ENCODE measurements at places on chromosomes 11 and 22.

- no peak for DNase-seq
Measured at GRCh38 chr11:45161252-45162063, 15.0 kb downstream of the PRDM11 start.

DNA sequence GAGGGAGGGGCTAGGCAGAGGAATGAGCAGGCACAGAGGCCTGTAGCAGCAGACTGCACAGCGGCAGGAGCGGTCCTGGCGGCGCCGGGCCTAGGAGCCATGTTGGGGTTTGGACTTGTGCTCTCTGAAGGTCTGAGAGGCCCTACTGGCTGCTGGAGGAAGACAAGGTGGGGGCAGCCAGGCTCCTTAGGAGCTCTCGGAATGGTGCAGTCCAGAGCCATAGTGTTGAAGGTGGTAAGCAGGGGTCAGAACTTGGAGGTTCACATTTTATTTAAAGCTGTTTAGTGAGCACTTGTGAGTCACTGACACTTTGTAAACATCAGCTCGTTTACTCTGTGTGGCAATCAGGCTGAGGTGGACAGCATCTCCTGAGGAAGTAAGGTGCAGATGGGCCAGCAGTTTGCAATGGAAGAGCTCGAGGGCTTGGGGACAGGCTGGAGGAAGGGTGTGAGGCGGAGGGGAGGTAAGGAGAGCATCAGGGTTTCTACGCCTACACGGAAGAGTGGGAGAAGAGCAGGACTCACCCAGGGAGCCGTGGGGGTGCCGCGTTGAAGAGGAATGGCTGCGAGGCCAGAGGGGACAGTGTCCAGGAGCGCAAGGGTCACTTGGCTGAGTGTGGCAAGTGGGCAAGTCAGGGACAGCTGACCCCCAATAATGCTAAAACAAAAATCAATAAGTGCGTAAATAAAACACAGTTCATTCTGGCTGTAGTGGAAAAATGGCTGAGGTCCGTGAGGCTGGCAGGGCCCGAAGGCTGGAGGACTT, 10.0 kb upstream of the TMEM191C start:
- no peak for DNase-seq

DNA sequence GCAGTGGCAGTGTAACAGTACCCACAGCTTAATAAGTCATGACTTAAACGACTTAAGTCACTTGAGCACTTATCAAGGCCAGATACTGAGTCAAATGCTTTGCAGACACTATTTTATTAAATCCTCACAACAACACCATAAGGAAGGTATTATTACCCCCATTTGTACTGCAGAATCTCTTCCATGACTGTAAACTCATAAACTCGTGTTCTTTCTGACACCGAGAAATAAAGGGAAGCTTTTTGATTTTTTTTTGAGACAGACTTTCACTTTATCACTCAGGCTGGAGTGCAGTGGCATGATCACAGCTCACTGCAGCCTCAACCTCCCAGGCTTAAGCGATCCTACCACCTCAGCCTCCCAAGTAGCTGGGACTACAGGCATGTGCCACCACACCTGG, 103.8 kb downstream of the ABTB2 start:
- no peak for DNase-seq

GRCh38 chr11:41498726-41499125, 39.3 kb upstream of the LRRC4C start:
- no peak for DNase-seq

- no peak for DNase-seq
Measured at GRCh38 chr11:57432714-57433163, 5.8 kb upstream of the SLC43A3 start.

DNA sequence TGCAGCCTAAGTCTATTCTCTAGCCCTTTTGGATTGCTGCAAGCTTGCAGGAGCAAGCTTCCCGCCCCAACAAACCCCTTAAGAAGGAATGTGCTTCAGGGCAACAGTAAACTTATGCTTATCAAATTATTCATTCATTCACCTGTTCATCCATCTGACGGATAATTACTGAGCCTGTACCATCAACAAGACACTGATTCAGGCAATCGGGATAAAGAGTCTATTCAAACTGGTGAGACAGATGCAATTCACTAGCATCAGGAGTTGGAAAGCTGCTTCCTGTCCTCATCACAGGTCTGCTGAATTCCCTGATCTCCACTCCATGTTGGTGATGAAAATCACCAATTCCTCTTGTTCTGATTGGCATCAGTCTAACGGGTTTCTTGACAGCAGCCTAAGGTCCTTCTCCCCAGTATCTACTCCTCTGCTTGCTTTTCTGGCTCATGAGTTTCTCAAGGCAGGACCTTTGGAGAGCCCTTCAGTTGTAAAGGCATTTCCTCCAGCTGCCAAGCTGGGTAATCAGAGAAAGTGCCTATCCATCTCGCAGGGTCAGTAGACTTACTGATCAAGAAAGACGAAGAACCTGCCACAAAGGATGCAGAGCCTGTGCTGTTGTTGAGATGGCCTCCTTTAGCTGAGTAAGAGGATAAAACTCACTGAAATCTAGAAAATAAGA, 429.0 kb upstream of the SYN3 start:
- no peak for DNase-seq

DNA sequence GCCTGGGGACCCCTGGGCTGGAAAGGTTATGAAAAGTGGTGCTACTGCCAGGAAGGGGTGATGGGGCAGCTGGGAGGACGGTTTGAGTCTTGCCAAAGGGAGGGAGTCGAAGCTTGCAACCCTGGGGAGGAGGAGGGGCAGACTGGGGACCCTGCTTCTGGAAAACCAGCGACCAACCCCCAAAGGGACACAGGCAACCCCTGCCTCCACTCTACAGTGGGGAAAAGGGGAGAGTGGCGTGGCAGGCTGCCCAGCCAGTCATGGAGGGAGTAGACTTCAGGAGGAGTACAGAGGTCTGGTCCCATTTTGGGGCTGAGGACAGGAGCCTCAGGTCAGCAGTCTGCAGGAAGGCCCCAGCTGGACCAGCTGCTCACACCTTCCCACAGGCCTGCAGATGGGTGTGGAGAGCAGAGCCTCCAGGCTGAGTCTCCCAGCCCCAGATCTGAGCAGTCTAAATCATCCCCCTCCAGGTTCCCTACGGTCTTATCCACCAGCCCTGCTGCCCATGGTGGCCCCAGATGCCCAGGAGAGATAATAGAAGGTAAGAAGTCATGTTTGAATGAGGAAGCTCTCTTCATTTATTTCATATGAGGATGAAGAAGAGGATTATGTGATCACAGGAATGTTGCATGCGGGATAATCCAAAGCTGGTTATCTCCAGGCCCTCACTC, 3.3 kb downstream of the DDT start:
- DNase-seq, result no peak

DNA sequence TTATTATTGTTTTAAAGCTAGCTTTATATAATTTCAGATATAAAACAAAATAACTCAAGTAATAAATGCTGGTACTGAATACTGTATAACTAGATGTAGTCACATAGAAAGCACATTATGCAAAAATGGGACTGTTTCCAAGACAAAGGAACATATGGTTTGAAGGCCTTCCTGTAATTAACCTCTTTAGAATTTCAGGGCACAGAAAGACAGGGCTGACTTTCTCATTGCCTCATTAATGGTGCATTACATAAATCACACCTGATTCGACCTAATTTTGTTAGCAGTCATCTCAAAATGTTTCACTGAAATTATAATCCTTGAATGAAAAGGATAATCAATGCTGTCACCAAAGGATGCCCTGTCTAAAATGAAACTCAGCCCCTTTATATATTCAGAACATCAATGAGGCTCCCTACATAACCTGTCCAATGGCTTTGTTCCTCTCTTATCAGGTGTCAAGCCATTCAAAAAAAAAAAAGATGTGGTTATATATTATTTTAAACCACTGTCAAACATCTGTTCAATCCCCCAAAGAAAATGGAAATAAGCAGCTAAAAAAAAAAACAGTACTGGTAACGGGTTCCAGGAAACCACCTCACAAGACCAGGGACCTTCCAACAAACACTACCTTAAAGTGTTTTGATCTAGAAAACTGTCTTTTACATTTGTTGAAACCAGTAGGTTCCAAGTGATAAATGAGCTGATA, 77.4 kb downstream of the FAM168A start:
- DNase-seq, result no peak

DNA sequence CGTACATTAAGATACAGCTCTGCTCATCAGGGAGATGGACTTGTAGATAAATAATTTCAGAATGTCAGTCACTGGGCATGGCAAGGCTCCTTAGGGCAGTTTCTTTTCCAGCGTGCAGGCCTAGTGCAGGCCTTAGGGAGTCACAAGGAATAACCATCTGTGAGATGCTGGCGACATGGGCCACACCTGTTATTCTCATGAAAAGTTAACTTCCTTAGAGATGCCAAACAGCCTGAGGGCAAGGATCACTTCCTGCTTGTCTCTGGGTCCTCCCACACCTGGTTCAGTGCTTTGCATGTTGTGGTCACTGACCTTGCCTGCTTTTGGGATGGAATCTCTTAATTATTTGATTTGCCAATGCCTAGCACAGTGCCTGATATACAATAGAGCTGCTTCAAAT, 70.6 kb downstream of the ST3GAL4 start:
- DNase-seq, result no peak

DNA sequence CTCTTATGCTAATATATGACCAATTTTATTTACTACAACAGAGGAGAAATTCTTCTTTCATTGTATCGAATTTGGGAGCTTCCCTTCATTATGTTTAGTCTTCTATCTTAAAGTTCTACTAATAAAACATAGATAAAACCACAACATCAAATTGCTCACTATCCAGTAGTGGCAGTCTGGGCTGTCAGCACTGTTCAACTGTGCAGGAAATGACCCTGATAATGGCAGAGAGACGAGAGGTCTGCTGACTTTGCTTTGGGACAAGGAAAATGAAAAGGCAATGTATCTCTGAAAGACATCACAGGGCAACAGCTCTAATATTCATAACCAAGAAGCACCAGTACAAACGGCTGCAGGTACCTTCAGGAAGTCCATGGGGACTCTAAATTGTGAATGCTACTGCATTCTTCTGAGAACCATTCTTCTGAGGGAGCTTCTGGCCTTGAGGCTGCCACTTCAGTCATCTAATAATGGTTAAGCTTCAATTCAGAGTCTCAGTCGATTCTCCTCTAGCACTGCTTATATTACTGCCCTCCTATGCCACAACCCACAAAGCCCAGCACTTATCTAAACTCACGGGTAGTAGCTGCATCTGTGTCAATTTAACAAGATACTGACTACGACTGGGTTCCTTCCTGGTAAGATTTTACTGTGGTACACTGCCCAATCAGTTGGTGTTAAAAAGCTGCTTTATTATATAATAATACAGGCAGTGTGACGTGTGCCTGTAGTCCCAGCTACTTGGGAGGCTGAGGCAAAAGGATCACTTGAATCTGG, 44.2 kb downstream of the CKAP5 start:
- DNase-seq, result no peak

DNA sequence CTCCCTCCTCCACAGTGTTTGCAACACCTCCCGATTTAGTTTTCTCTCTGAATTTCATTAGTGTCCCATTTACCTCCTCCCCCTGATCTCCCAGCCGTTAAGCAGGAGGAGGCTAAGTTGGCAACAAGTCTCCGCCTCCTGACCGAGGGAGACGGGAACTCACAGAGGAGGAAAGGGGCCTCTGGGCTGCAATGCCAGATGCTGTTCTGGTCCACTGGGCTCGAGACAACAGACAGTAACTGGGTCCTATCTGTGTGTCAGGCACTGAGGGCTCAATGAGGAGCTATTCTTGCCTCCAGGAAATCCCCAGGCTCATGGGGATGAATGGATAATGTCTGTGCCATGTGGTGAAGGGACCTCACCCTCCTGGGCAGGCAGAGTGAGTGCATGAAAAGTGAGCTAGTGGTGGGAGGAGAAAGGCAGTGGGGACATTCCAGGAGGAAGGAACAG, 228.1 kb downstream of the TENM4 start:
- no peak for DNase-seq

GRCh38 chr11:13321431-13321830, 43.8 kb downstream of the BMAL1 start:
- no peak for DNase-seq

DNA sequence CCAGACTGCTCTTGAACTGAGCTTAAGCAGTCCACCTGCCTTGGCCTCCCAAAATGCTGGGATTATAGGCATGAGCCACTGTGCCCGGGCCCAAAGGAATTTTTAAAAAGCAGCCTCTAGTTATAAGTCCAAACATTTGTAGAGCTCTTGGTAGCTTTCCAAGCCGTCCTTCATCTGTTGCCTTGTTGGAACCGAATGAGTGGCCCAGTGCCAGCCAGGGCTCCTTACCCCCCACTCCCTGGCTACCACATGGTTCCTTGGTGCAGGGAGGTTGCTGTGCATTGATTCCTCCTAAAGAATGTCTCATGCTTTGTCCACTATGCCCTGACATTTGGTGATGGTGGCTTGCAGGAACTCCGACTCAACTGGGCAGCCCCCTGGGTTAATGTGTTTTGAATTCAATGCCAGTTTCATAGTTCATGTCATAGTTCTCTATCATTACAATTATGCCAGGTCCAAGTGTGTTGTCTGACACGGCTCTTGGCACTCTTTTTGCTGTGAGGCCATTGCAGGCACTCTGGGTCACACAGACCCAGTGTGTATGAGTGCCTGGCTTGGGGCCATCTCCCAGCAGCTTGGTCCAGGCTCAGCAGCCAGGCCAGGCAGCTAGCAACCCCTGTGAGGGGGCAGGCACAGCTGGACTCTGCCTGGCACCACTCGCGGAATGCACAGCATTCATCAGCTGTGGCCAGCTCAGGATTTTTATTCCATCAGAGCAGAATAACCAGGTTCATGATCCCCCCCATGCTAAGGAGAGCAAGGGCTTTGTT, 13.3 kb upstream of the MICALL1 start:
- no peak for DNase-seq

- no peak for DNase-seq
Measured at GRCh38 chr11:83069441-83070043, 2.2 kb downstream of the RAB30 start.

GRCh38 chr11:102449651-102450570, 2.7 kb downstream of the TMEM123 start:
- no peak for DNase-seq

- no peak for DNase-seq
Measured at GRCh38 chr11:3857628-3858027, 2.2 kb downstream of the STIM1 start.

- no peak for DNase-seq
Measured at GRCh38 chr11:110948112-110948511, 235.9 kb upstream of the ARHGAP20 start.

GRCh38 chr11:95768521-95768920, 21.1 kb downstream of the FAM76B start:
- no peak for DNase-seq

DNA sequence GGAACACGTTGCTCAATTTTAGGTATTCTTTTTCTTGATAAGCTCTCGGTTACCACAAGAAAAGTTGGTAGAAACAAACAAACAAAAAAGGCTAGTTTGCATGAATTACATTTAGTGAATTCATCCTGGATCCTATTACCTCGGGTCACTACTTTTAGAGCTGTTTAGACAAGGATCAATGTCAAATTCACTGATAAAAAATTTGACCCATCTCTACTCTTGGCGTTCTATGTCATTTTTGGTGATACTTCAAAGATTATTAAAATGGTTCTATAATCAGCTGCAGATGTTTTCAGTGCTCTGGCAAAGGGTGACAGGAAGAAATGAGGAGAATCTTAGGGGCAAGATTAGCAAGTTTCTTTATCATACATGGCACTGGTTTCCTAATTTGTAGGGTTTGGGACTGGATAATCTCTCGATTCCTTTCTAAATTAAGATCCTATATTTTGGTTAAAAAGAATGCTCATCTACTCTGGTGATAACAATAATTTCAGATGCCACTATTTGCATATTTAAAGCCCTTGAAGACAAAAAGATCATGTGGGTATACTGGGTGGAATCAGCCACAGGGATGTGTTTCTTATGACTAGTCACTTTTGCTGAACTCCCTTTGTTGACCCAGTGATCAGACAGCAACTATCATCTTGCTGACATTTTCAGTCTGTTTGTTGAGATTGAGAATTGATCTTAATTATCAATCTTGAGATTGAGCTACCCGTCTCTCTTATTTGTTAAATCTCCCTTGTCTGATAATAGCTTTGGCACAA, 442.9 kb downstream of the AASDHPPT start:
- DNase-seq, result no peak

Data from HEK293T (cell line).